ENCODE measurements at places on chromosomes 6 and 20.

DNA sequence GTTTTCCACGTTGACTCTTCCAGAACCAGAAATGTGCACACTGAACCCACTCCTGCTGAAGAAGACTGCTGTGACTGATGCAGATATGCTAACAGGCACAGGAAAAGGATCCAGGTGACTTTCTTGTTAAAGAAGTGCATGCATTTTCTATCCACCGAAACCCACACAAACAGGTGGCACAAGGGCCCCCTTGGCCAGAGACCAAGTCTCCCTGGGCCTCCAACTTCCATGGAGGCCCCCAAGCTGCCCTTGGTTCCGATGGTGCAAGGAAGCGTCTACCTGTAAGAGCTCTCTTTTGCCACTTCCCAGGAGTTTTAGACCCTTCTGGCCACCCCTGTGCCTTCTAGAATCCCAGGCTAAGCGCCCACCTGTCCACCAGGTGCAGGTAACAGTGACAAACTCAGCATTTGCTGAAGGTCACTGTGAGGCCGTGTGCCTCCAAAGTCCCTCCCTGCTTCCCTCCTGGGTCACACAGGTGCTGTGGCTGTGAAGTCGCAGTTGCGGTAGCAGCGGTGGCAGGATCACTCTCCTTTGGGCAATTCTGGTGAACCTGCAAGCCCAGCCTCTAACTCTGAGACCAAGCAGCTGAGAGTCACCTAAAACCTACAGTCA is 134.8 kb downstream of the PXDC1 start:
- no peak for DNase-seq

DNA sequence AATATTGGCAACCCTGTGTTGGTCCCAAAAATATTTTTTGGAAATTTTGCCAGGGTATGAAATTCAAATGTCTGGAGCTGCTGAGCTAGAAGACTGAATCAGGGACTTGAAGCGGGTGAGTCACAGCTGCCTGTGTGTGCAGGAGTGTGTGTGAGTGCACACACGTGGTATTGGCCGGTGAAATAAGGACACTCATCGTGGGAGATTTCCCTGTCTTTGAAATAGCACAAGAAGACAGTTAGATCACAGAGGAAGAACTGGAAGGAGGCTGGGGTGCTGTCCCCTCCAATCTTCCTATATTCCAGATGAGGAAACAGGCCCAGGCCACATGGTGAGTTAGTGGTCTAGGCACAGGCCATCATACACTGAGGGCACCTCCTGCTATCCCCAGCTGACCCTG is 123.8 kb upstream of the MLN start:
- no peak for DNase-seq

DNA sequence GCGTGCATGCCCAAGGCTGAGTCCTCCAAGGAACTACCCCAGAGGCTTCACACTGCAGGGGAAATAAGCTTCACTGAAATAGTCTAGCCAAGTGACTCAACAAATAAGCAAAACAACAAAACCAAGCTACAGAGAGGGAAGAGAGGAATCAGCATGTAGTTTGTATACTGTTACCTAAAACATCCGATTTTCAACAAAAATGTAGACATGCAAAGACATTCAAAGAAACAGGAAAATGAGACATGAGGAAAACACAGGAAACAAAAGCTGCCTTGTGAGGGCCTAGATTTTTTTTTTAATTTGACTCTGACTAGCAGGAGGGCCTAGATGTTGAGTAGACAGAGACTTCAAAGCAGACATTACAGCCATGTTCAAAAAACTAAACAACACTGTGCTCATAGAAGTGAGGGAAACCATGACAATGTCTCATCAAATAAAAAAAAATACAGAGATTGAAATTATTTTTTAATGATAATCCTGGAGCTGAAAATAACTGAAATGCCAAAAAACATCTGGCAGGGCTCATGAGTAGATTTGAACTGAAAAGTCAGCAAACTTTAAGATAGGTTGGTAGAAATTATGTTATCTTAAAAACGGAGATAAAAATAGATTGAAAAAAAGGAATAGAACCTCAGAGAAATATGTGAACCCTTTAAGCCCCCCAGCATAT is 16.4 kb upstream of the KIF25 start:
- no peak for DNase-seq

- no peak for DNase-seq
These were observed 1.1 kb downstream of the RGS17 start for GRCh38 chr6:153129873-153130514.

GRCh38 chr20:59153355-59153681 is 10.3 kb upstream of the ZNF831 start:
- DNase-seq: no peak

DNA sequence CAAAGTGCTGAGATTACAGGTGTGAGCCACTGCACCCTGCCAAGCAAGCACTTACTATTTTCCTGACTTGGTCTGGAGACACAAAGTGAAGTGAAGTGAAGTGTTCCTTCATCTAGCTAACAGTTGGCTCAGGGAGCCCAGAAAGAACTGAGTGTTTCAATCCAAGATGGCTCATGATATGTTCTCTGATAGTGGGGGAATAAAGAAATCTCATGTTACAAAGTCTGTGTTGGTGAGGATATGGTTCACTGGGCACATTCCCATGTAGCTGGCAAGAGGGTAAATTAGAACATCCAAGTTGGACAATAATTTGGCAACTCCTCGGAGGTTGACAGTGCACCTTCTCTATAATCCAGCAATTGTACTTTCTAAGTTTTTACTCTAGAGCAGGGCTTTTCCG is 5.0 kb upstream of the ITPR3 start:
- DNase-seq: no peak

- DNase-seq: no peak
These were observed 140.8 kb downstream of the PTPRK start for GRCh38 chr6:128379577-128379976.

DNA sequence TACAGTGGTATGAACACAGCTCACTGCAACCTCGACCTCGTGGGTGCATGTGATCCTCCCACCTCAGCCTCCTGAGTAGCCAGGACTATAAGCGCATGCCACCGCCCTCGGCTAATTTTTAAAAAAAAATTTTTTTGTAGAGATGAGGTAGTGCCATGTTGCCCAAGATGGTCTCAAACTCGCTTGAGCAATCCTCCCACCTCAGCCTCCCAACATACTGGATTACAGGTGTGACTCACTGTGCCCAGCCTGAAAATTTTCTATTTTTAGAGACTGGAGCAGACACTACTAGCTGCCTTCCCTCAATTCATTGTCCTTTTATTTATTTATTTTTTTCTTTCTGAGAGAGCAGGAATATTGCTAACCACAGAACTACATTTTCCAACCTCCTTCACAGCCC is 20.3 kb upstream of the GTF3C6 start:
- DNase-seq: no peak

DNA sequence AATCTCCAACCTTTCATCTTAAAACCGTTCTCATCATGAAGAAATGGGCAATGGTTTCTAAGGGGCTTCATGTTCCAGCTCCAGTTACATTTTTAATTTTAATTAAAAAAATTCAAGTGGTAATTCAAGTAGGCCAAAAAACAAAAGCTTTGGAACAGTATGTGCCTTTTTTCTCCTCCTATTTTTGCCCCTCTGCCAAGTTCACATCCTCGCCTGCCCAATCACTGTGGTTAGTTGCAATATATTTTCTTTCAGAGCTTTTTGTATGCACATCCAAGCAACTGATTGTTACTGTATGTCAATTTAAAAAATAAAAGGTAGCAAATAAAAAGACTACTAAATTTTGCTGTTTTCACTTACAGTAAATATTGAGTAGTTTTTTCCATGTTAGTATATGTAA is 99.8 kb upstream of the B3GAT2 start:
- DNase-seq: no peak

GRCh38 chr6:43992783-43993644 is 134.2 kb downstream of the MRPL14 start:
- no peak for DNase-seq

GRCh38 chr20:37407573-37408002 is 61.6 kb downstream of the SRC start:
- no peak for DNase-seq

DNA sequence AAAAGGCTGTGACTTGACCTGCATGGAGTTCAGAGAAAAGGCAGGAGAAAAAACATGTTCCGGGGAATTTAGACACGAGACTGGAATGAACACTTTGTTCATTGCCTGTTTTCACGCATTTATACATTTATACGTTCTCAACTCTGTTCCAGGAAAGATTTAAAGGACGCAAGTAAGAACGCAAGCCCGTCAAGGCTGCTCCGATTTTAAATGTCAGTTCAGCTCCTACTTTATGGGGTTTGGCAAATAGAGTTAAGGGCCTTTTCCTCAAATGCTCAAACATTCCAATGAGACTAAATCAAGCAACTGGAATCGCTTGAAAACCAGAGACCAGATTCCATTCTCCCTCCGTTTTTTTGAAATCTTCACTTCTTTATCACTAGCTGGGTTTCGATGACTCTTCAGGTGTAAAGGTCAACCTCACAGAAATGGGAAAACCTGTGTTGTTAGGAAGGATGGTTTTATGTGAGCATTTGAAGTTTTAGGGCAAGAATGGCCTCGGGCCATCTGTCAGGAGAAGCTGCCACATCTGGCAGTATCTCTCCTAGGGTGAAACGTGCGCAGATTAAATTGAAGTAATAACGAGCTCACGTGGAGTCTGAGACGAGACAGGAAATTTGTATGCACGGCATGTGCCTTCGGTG is 24.9 kb downstream of the TTLL2 start:
- DNase-seq: peak; percentile 5

GRCh38 chr20:37938954-37939353 is 36.0 kb downstream of the VSTM2L start:
- no peak for DNase-seq

DNA sequence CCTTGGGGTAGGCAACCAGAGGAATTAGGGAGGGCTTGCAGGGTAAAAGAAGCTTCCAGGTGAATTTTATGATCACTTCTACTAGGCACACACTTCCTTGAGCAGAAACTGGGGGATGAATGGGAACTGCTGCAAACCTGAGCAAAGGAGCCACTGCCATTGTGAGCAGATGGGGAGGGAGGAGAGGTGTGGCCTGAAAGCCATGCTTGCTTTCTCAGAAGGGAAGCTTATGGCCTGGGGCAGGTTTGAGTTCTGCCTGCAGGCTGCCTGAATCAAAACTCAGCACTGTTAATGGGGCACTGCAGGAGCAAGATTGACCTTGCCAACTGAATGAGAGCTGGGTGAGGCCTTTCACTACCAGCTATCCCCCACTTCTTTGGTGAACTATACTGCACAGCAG is 328.1 kb downstream of the NKAIN2 start:
- no peak for DNase-seq

- DNase-seq: no peak
These were observed 34.8 kb downstream of the ELOVL2 start for GRCh38 chr6:11009353-11009752.

Measured in activated naive CD4-positive, alpha-beta T cell treated with Interleukin-2 at 50 U/mL for 16 hours (primary cell).